ENCODE measurements at places on chromosomes 7 and 10.

- no peaks in the 10 kb centered on the region for H3K27me3 ChIP-seq
- H3K36me3 ChIP-seq, result no peaks in the 10 kb centered on the region
- no peak for DNase-seq
- no peak overlapping the region for H3K4me3 ChIP-seq
- no peaks in the 10 kb centered on the region for H3K4me1 ChIP-seq
Observed at GRCh38 chr10:16195178-16195769, 241.5 kb upstream of the PTER start.

DNA sequence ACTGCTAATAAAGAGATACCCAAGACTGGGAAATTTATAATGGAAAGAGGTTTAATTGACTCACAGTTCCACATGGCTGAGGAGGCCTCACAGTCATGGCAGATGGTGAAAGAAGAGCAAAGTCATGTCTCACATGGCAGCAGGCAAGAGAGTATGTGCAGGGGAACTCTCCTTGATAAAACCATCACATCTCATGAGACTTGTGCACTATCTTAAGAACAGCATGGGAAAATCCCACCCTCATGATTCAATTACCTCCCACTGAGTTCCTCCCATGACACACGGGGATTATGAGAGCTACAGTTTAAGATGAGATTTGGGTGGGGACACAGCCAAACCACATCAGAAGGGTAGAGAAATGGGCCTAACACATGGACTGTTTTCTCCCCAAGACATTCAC lies 156.3 kb downstream of the CCDC71L start:
- no peaks in the 10 kb centered on the region for H3K4me1 ChIP-seq
- H3K27ac ChIP-seq, result no peak overlapping the region
- no peak for DNase-seq
- H3K36me3 ChIP-seq, result no peaks in the 10 kb centered on the region

DNA sequence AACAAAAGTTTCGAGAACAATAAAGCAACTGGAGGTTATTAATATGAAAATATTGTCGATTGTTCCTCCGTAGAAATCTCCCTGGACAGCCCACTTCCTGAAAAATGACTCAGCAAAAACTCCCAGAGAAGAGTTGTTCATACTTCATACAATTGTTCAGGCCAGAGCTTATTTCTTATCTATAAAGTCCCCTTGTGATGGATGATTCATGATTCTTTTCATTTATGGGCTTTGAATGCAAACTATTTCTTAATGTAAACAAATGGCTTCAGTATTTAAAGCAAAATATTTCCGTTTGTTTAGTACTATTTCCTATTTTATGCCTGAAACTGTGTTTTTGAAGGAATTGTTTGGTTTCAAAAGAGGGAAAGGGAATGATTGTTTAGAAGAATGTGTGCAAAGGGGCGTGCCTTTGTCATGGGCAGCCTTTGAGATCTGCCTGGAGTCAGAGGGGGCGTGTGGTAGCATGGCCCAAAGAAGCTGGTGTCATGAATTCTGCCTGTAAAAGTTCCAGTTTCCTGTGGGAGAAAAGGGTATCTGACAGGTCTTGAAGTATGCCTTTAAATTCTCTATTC lies 26.2 kb upstream of the EXOC6 start:
- no peak for DNase-seq
- H3K36me3 ChIP-seq, result no peaks in the 10 kb centered on the region
- no peaks in the 10 kb centered on the region for H3K27me3 ChIP-seq
- H3K4me3 ChIP-seq, result no peak overlapping the region
- H3K27ac ChIP-seq, result no peak overlapping the region

GRCh38 chr10:115084277-115084850 lies 8.8 kb upstream of the ATRNL1 start:
- peak overlapping the region; percentile 10 for H3K27ac ChIP-seq
- H3K27me3 ChIP-seq, result no peaks in the 10 kb centered on the region
- H3K4me3 ChIP-seq, result no peak overlapping the region
- H3K36me3 ChIP-seq, result no peaks in the 10 kb centered on the region
- DNase-seq, result no peak
- H3K4me1 ChIP-seq, result no peaks in the 10 kb centered on the region

DNA sequence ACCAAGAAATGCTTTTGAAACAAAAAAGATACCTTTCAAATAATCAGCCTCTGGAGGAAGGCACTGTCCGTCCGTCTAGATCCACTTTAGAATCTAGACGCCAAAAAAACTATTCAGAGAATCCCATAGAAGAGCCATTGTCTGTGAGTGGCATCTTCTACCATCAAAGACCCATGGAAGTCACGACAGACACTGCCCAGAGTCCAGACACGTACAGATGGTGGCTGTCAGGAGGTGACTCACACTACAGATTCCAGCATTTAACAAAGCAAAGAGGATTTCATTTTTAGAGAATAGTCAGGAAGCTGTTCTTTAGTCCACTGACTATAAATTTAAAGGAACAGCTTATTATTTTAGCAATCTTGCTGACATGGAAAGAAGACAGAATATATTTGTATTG lies 11.7 kb downstream of the C1QL3 start:
- H3K36me3 ChIP-seq, result no peaks in the 10 kb centered on the region
- DNase-seq, result no peak
- H3K4me3 ChIP-seq, result no peak overlapping the region
- H3K4me1 ChIP-seq, result no peaks in the 10 kb centered on the region
- no peaks in the 10 kb centered on the region for H3K27me3 ChIP-seq
- H3K27ac ChIP-seq, result no peak overlapping the region

- no peaks in the 10 kb centered on the region for H3K27me3 ChIP-seq
- H3K4me3 ChIP-seq, result no peak overlapping the region
- H3K4me1 ChIP-seq, result no peaks in the 10 kb centered on the region
- no peaks in the 10 kb centered on the region for H3K36me3 ChIP-seq
- no peak for DNase-seq
Observed at GRCh38 chr10:133616371-133617130, 10.0 kb downstream of the FRG2B start.

DNA sequence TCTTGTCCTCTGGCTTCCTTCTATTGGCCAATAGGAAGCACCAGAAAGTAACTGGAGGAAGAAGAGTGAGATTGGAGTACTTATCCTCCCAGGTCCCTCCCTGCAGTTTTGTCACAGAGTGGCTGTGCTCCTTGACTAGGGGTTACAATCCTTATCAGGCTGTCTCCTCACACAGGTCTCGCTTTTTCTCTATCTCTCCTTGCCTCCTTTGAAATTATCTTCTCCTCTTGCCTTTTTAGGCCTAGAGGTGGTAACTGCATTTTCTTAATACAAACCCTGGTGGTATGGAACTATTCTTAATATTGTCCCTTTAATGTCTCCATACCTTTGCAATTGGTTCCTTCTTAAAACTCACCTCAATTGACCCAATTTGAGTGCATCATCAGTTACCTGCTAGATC lies 2.7 kb downstream of the PRSS37 start:
- no peak for DNase-seq
- H3K27ac ChIP-seq, result no peak overlapping the region
- H3K4me1 ChIP-seq, result peaks cover 2% of the 10 kb centered on the region

DNA sequence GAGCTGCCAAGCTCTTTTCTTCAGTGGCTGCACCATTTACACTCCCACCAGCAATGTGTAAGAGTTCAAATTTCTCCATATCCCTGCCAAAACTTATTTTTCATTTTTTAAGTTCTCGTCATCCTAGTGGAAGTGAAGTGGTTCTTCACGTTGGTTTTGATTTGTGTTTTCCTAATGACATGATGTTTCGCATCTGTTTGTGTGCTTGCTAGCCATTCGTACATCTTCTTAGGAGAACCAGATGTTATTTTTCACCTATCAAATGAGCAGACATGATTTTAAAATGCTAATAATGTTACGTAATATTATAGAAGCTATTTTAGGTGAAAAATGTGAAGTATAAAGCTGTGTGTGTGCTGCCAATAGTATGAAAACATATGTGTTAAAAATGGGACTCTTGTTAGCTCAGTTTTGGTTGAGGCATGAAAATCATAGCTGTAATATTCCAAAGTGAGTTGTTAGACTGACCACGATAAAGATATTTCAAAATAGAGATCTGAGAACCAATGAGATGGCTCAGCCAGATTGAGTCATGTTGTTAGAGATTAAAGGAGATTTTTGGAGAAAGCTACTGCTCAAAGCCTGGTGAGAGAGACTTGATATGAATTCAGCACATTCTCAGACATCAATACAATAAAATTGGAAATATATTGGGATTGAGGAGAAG lies 25.9 kb upstream of the GALNT11 start:
- H3K36me3 ChIP-seq, result no peaks in the 10 kb centered on the region
- H3K27ac ChIP-seq, result no peak overlapping the region
- no peak overlapping the region for H3K4me3 ChIP-seq
- DNase-seq, result no peak
- H3K27me3 ChIP-seq, result no peaks in the 10 kb centered on the region

- no peaks in the 10 kb centered on the region for H3K27me3 ChIP-seq
- no peaks in the 10 kb centered on the region for H3K4me1 ChIP-seq
- no peaks in the 10 kb centered on the region for H3K36me3 ChIP-seq
- H3K4me3 ChIP-seq, result no peak overlapping the region
- no peak for DNase-seq
- no peak overlapping the region for H3K27ac ChIP-seq
Observed at GRCh38 chr7:128665057-128665456, 7.0 kb upstream of the GARIN1A start.

GRCh38 chr10:79386637-79387465 lies 39.6 kb downstream of the PPIF start:
- H3K27me3 ChIP-seq, result no peaks in the 10 kb centered on the region
- H3K4me1 ChIP-seq, result peaks cover 18% of the 10 kb centered on the region
- no peak overlapping the region for H3K27ac ChIP-seq
- no peaks in the 10 kb centered on the region for H3K36me3 ChIP-seq
- no peak for DNase-seq

DNA sequence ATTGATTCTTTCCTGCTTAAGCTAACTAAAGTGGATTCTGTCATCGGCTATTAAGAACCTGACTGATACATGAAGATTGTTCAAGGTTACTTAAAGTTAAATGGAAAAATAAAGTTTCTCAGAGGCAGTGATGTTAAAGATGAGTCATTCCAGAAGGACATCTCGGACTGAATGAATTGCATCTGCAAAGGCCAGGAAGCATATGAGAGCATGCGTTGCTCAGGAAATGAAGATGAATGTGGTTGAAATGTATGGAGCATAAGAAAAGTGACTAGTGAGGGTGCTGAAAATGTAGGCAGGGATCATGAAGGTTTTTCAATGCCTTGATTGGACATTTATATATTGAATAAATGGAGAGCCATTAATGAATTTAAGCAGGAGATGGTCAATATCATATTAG lies 133.9 kb upstream of the GHITM start:
- no peak overlapping the region for H3K27ac ChIP-seq
- H3K4me3 ChIP-seq, result no peak overlapping the region
- DNase-seq, result no peak
- no peaks in the 10 kb centered on the region for H3K36me3 ChIP-seq

DNA sequence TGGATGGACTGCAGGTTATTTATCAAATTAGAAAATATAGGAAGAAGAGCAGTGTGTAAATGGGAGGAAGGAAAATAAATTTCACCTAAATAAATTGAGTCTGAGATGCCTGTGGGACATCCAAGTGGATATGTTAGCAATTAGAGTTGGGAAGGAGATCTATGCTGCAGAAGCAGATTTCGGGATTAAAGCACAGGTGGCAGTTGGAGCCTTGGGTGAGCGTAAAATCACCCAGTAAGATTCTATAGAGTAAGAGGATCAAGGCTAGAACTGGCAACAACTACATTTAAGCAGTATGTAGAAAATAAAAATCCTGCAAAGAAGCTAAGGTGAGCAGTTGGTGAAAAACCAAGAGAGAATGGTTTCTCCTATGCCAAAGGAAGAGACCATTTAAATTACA lies 8.4 kb downstream of the TRIM4 start:
- H3K27me3 ChIP-seq, result no peaks in the 10 kb centered on the region
- H3K4me1 ChIP-seq, result no peaks in the 10 kb centered on the region
- no peaks in the 10 kb centered on the region for H3K36me3 ChIP-seq

- H3K4me3 ChIP-seq, result no peak overlapping the region
- H3K27ac ChIP-seq, result no peak overlapping the region
- no peaks in the 10 kb centered on the region for H3K4me1 ChIP-seq
- no peaks in the 10 kb centered on the region for H3K27me3 ChIP-seq
Observed at GRCh38 chr10:113232928-113233511, 283.0 kb downstream of the TCF7L2 start.

DNA sequence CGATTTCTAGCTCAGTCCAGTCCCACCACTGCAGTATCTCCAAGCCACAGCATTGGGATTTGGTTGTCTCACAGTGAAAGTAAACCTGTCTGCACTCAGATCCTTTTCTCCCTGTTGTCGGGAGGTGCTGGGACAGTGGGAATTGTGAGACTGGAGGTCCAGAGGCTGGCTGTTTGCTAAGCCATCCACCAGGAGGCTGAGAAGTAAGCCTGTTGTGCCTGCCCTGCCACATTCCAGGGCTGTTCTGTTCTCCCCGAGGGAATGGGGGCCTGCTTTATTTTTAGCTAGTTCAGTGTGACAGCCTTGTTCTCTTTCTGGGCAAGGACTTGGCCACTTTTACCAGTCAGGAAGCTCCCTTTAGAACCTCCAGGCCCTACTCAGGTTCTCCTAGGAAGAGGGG lies 54.9 kb downstream of the HK1 start:
- no peaks in the 10 kb centered on the region for H3K27me3 ChIP-seq
- H3K36me3 ChIP-seq, result no peaks in the 10 kb centered on the region
- H3K4me3 ChIP-seq, result no peak overlapping the region
- H3K4me1 ChIP-seq, result peaks cover 22% of the 10 kb centered on the region
- no peak overlapping the region for H3K27ac ChIP-seq

GRCh38 chr10:3852147-3852904 lies 67.3 kb upstream of the KLF6 start:
- H3K36me3 ChIP-seq, result no peaks in the 10 kb centered on the region
- no peak overlapping the region for H3K4me3 ChIP-seq
- H3K27me3 ChIP-seq, result no peaks in the 10 kb centered on the region
- H3K4me1 ChIP-seq, result peaks cover 5% of the 10 kb centered on the region
- peak; percentile 63 for DNase-seq

DNA sequence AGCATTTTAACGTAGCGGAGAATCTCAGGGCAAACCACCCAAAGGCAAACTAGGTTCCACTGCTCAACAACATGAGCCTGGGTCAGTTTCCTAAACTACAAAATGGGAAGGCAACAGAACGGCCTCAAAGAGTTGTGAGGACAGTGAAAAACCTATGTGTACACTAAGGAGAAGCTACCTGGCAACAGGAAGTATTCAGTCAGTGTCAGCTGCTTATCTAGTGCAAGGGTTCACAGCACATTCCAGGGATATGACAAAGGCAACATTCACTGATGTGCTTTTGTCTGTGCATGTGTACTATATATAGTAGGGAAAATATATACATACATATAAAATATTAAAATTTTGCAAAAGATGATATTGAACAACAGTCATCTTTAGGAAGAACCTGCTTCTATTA lies 17.2 kb downstream of the NUDCD3 start:
- H3K36me3 ChIP-seq, result no peaks in the 10 kb centered on the region
- H3K27me3 ChIP-seq, result no peaks in the 10 kb centered on the region
- DNase-seq, result no peak
- H3K4me3 ChIP-seq, result no peak overlapping the region
- peaks cover 3% of the 10 kb centered on the region for H3K4me1 ChIP-seq

- H3K4me1 ChIP-seq, result no peaks in the 10 kb centered on the region
- H3K27ac ChIP-seq, result no peak overlapping the region
- no peaks in the 10 kb centered on the region for H3K27me3 ChIP-seq
- H3K36me3 ChIP-seq, result no peaks in the 10 kb centered on the region
- DNase-seq, result no peak
- no peak overlapping the region for H3K4me3 ChIP-seq
Observed at GRCh38 chr7:108802650-108803049, 233.0 kb downstream of the DNAJB9 start.

All from ovary (tissue), 10 donors.